ENCODE measurements at places on chromosomes 16 and 17. TPM values are rescaled to one million over a fixed set of nuclear protein-coding genes. Genes with fewer than 3 reads are reported as not detected.

DNA sequence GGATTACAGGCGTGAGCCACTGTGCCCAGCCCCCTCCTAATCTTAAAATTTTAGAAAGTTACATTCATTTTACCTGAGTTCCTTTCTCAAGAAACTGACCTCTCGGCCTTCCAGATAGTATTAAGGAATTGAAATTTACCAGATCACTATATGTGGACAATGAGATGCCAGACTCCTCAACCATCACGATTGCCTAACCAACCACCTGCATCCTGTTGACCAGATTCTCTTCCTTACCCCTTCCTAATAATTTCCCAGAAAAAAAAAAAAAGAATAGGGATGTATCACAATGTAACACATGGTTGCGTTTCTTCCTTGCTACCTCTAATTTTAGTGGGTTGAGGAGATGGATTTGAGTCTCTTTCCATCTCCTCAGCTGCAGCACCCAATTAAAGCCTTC, 72.1 kb downstream of the BMERB1 start:
- DNase-seq = no peak

- no peak for DNase-seq
These were observed 7.6 kb downstream of the SLC46A1 start for GRCh38 chr17:28398280-28398981.

DNA sequence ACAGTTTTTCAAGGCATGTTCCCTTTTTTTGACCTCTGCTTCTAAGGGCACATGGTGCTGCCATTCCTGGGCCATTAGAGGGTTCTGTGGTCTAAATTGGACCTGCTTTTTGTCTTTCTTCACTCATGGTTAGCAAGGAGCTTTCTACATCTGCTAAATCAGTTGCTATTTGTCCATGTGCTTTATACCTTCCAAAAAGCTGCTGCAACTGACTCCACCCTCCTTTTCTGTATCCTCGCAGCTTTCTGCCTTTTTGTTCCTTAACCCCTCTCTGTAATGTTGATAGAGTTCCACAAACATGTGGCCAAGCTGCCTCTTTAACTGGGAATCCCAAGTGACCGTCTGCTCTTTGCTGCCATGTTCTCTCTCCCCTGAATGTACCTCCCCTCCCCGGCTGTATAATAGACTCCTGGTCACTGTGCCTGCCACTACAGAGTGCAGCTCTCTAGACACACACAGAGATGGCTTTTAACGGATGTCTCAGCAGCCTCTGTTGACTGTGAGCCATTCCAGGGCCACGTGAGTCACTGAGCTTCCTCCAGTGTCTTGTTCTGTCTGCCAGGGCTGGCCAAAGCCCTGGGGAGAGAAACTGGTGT, 57.4 kb upstream of the TEKT3 start:
- DNase-seq = no peak

GRCh38 chr17:75116737-75117136, 7.0 kb downstream of the ARMC7 start:
- DNase-seq = no peak

- DNase-seq = no peak
These were observed 3.6 kb upstream of the MAP3K14 start for GRCh38 chr17:45320349-45320930.

DNA sequence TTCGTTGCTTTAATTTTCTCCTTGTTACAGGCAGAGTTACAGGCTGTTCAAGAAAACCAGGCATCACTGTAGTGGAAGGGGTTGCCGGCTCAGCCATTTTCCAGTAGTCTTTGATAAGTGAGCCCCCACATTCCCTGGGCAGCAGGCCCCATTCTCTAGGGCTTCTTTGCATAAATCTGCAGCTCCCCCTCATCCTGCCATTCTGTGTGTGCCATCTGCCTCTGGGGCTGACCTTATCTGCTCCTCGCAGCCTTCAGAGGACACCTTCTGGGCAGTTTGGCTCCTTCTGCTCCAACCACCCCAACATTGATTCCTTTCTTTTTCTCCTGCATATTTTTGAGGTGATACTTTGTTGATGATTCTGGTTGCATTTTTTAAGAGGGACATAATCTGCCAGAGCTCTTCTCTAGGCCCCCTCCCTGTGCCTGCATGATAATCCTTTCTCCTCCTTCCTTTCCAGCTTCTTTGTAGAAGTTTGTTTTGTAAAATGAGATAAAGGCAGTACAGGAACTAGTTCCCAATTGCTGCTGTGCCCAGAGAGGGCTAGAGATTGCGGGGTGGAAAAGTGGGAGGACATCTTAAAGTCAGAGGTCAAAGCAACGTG, 17.1 kb downstream of the RND2 start:
- no peak for DNase-seq

GRCh38 chr16:83187405-83187804, 560.6 kb downstream of the CDH13 start:
- DNase-seq = no peak

- DNase-seq = no peak
These were observed 22.0 kb downstream of the CDH1 start for GRCh38 chr16:68759062-68759461.

DNA sequence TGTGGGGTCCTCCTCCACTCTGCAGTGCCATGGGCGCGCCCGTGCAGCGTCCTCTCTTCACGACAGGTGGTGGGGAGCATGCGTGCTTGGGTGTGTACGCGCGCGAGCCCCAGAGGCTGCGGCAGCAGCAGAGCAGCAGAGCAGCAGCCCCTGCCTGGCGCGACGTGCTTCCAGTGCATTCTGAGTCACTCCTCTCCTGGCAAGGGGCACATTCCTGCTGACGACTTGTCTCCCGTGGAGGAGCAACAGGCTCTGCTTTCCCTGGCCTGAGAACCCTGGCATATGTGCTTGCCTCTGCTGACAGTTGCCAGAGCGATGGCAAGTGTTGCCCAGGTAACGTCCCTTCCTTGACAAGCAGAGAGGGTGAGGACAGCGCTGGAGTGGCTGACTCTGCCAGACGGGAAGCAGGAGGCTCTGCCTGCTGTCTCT, 133.8 kb upstream of the PLCG2 start:
- DNase-seq = no peak

GRCh38 chr17:81401723-81402529, 6.7 kb downstream of the BAHCC1 start:
- no peak for DNase-seq

PRKCB gene
- polyA plus RNA-seq = 5.4 TPM

METTL22 gene
- 30.9 TPM for polyA plus RNA-seq

PIRT gene
- polyA plus RNA-seq = not detected

MT4 gene
- polyA plus RNA-seq = not detected

HOXB6 gene
- 78.6 TPM for polyA plus RNA-seq

SECTM1 gene
- polyA plus RNA-seq = 1.8 TPM

SEC14L5 gene
- polyA plus RNA-seq = 0.33 TPM

All from renal cortex interstitium (tissue), 15 donors.